GM04503 (cell line): ENCODE measurements at places on chromosomes 1 and 21.

- DNase-seq, result no peak
Observed at GRCh38 chr1:174800216-174800851, 199.4 kb upstream of the CACYBP start.

DNA sequence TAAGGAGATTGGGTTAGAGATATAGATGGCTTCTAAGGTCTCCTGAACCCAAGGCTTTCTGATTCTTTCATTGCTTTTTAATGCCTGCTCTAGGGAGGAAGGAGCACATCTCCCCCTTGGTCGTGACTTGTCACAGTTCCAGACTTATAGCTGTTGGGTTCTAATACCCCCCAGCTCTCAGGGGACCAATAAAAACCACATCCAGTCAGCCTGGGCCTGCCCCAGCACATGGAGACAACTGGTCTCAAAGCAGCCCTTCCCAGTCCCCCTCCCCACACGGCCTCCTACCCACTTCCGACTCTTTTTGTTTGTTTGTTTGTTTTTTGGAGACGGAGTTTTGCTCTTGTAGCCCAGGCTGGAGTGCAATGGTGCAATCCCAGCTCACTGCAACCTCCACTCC is 23.3 kb downstream of the QSOX1 start:
- DNase-seq, result no peak

DNA sequence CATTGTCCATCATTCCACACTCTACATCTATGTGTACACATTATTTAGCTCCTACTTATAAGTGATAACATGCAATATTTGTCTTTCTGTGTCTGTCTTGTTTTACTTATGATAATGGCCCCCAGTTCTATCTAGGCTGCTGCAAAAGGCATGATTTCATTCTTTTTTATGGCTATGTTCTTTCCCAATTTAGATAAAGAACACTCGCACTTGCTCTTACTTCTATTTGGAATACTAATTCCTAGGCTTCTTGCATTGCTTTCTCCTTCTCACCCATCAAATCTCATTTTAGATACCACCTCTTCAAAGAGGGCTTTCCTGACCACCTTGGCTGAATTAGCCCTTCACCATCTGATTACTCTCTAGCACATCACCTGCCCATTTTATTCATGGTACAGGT is 3.0 kb upstream of the RGS4 start:
- DNase-seq, result no peak

- DNase-seq, result no peak
Observed at GRCh38 chr1:158272681-158273080, 17.0 kb upstream of the CD1C start.

- no peak for DNase-seq
Observed at GRCh38 chr21:37566790-37567615, 200.4 kb downstream of the DYRK1A start.

DNA sequence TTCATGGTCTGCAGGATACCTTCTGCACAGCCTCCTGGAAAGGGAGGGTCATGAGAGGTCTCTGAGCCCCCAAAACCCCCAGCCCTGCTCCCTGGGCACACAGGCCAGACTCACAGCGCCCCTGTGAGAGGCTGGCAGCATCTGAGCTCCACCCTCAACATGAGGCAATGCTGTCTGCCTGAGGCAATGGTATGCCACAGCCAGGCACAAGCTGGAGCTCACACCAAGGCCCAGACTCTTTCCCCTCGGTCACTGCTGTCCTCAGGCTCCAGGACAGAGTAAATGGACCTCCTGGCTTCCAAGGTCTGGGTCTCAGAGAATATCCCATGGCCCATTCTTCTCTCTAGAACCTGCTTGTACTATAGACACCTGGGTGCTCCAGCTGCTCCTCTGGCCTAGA is 17.2 kb downstream of the MEF2D start:
- DNase-seq, result no peak

- no peak for DNase-seq
Observed at GRCh38 chr21:25658427-25659035, 19.5 kb downstream of the JAM2 start.

DNA sequence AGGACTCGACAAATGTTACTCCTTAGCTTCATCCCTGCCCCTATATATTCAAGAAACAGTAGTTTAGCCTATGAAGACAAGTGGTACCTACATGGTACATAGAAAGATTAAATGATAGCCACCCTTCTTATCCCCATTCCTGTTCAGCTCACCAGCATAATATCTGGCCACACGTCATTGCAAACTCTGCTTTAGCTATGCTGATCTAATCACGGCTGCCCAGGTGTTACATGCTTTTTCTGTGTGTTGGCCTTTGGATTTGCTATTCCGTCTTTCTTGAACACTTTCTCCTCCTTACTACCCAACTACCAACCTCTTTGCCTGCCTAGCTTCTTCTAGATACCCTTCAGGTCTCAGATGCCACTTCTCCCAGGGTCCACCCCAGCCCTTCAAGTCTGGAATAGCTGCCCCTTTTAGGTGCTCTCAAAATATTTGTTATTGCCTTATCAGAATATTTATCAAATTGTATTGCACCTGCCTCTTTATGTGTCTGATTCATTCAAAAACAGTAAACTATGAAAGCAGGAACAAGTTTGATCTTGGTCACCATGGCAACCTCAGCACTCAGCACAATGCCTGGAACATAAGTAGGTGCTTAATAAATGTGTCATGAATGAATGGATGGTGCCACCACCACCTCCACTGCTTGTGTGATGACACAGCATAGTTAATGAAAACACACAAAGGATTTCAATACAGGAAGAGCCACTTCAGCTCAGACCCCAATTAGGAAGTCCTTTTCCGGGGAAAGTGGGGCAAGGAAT is 11.4 kb upstream of the DNASE2B start:
- no peak for DNase-seq

GRCh38 chr1:53446051-53446450 is 13.1 kb upstream of the DMRTB1 start:
- DNase-seq, result no peak

- DNase-seq, result peak; percentile 99
Observed at GRCh38 chr1:47317841-47318240, 3.9 kb upstream of the STIL start.

DNA sequence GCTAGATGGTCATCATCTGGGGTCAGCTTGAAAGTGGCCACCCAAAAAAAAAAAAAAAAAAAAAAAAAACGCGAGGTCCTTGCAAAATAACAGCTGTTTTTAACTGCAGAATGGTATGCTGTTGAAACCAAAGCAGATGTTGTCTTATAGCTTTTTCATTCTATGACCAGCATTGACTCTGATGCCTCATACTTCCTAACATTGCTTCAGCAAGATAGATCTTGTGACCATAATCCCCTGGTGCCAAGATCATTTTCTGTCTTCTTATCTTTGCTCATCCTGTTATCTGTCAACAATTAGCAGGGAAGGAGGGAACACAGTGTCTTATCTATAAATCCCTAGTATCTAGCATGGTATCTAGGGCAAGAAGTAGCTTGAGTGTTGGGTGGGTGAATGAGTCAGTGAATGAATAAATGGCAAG is 181.5 kb downstream of the PLPP3 start:
- peak; percentile 57 for DNase-seq

- DNase-seq, result no peak
Observed at GRCh38 chr1:205545001-205545919, 40.8 kb downstream of the CDK18 start.

DNA sequence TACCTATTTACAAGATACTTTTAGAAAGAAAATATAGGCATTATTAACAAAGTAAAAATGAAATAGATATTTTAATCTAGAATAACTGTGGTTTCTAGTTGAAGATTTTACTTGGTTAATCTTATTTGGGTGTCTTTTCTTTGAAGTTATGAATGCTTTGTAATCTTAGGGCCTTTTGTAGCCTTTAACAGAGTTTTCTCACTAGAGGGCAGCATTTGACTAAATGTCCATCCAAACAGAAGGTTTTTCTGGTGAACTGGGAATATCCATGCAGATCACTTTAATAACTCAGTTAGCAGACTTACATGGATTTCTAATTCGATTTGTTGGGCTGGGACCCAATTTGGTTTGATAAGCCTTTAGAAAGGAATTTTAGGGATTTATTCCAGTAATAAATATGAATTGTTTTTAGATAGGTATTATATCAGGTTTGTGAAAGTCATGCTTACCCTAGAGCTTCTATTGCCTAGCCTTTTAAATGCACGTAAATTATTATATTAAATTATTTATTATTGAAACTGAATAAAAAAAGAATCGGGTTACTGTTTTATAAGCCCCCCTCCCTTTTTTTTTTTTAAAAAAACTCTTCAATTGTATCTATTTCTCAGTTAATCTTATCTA is 119.7 kb downstream of the ZNF326 start:
- peak; percentile 13 for DNase-seq

DNA sequence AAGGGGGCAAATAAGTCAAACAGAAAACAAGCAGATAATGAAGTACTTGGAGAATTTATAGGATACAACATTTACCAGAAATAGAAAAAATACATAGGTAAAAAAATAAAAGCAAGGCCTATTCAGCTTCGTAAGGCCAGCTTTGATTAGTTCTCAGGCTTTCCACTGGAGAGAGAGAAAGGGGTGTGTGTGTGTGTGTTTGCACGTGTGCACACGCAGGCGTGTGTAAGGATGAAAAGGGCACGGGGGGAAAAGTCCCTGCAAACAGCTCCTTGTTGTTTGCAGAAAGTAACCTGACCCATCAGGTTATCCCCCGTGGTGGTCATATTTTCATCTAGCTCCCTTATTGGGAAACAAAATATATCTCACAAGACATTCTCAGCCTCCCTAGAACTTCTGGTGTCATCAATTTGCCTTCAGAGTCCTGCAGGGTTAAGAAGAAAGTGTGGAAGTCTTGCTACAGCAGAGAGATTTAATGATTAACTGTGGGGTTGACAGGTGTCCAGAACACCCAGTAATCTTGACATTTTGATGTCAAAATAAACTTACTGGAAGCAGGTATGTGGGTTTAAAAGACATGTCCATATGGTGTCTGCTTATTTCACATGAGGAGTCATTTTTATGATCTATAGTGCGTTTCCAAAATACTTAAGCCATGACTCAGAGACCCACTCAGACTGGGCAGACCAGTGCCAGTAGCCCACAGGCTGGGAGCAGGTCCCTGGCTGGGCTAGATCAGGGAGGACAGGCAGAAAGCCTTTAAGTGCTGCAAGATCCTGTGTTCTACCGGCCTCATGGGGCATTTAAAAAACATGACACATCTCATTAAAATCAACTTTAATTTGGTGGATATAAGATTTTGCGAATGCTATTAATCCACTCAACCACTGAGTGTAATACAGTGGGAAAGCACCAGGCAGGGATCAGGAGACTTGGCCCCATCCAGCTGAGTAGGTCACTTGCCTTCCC is 487.6 kb upstream of the CAMK1G start:
- DNase-seq, result peak; percentile 45

DNA sequence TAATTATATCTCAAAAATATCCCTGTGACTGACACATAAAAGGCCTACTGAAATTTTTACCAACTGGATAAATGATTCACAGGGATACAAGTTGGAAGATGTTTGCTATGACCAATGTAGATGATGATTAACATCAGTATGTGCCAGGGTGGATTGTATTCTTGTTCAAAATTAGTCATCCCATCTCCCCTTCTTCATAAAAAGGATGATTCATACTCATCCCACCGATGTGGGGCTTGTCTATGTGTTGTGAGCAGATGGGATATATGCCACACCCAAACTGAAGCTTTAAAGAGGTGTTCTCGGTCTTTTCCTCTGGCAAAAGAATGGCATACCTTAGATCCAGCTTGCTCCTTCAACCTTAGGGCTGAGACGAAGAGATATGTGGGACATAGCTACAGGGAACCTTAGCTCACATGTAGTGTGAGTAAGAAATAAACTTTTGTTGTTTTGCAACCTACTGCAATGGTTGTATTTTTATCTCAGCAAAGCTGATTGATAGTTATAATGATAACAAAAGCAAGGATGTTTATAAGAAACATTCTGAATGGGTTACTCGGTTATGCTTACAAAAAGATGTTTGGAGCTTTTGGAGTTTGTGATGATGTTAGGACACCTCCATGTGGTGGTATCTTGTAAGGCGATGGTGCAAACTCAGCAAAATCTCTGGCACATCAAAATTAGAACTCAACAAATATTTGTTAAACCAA is 29.4 kb downstream of the SPATA17 start:
- peak; percentile 53 for DNase-seq

GRCh38 chr1:24293392-24294227 is 25.5 kb upstream of the GRHL3 start:
- DNase-seq, result no peak

DNA sequence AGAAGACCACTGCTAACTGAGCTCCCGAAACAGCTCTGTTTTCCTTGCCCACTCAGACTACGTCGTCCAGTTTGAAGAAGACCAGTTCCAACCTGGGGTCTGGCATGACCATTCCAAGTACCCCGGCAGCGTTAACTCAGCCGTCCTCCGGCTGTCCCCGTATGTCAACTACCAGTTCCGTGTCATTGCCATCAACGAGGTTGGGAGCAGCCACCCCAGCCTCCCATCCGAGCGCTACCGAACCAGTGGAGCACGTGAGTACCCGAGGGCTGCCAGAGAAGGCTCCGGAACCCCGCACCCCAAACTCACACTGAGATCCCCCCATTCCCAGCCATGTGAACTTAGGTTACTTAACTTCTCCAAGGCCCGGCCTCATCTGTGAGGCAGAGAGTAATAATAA is 63.7 kb upstream of the CNTN2 start:
- no peak for DNase-seq

GRCh38 chr1:47705517-47706130 is 267.8 kb downstream of the FOXD2 start:
- no peak for DNase-seq

DNA sequence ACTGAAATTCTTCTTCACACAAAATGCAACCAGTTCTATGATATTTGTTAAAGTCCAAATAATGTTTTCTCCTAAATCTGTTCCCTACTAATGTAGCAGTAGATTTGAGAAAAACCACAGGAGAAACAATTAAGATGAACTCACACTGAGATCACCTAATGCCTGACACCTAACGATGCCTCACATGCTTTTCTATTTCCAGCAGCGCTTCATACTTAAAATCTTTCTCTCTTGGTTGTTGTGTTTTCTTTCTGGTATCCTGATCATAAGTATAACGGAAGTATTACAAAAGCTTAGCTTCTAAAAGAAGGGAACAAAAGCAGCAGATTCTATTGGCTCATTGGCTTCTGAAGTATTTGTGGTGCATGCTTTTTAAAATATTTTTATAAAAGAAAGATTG is 267.2 kb upstream of the SGIP1 start:
- no peak for DNase-seq

DNA sequence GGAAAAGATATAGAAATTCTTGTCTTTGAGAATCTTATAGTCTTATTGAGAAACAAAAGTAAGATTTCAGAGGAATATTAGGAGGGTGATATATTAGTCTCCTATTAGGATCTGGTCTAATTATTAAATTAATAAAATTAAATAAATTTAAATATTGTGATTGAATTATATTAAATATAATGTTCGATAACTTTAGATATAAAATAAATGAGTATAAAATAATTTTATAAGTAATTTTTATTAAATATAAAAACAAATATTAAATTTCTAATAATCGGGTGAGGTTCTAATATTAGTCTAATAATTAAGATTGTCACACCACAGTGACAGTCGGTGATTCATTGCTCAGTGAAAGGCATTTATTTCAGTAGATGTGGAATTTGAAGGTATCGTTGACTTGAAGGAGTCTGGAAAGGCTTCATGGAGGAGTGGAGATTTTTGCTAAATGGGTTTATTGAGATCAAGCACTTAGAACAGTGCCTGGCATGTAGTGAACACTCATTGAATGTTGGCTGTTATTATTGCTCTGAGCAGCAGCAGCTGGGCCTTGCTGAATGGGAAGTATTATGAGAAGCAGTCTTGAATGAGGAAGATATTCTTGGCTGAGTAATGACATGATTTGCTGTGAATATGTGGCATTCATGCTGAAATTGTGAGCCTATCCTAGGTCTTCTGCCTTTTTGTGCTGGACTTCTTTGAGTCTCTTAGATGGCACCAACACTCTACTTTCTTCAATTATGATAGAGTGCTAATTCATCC is 74.6 kb downstream of the USP25 start:
- DNase-seq, result no peak
